ENCODE measurements at places on chromosomes 5 and 9.

DNA sequence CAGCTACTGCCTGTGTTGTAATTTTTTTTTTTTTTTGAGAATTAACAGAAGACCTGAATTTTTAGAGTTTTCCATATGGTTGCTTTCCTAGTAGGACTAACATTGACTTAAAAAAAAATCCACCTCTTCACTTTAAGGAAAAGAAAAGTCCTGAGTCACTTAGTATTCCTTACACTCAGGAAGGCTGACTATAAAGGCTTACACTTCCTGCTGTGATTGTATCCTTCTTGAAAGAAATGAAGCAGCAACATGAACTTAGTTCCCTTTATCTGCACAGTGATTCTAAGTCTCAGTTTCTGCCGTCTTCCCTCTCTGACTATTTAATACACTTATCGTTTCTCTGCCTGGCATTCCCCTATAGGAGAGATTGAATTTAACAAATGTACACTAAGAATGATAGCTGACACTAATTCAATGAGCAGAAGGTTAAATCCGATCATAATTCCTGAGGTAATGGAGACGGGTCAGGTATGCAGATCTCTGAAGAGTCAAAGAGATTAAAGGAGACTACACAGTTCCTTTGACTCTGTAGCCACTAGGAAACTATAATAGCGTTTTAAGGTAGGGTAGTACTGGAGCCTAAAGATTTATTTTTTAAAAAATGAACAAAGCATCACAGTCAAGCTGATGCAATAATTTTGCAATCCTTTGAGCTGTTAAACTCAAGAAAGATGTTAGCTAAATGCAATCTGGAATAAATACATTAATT lies 185.1 kb upstream of the ELAVL2 start:
- no peak for DNase-seq

- DNase-seq, result no peak
Measured at GRCh38 chr9:15192856-15193255, 114.2 kb downstream of the TTC39B start.

DNA sequence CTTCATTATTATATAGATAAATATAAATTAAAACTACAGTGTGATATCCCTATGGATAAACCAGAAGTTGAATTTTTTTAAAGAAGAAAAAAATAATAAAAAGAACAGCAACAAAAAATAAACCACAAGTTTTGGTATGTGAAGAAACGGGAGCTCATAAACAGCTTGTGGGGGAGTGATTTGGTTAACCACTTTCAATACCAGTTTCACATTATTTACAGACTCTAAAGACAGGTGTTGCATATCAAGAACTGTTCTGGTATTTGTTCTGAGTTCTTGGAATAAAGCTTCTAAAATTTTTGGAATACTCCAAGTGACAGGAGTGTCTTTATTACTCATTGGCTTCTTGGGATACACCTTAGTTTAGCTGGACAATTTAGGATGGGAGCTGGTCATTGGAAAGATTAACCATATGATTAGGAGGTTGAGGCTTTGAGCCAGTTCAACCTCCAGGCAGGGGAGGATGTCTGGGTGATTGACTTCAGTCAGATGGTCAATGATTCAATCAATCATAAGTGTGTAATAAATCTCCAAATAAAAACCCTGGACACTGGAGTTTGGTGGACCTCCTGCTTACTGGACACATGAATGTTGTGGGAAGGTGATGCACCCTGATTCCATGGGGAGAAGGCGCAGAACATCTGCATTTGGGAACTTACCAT lies 2223.1 kb upstream of the C9orf72 start:
- DNase-seq, result no peak

- DNase-seq, result no peak
Measured at GRCh38 chr5:148953711-148954110, 109.2 kb downstream of the SH3TC2 start.

GRCh38 chr9:113955076-113955752 lies 79.1 kb downstream of the ZNF618 start:
- no peak for DNase-seq
